ENCODE measurements at places on chromosomes 7 and 10.

DNA sequence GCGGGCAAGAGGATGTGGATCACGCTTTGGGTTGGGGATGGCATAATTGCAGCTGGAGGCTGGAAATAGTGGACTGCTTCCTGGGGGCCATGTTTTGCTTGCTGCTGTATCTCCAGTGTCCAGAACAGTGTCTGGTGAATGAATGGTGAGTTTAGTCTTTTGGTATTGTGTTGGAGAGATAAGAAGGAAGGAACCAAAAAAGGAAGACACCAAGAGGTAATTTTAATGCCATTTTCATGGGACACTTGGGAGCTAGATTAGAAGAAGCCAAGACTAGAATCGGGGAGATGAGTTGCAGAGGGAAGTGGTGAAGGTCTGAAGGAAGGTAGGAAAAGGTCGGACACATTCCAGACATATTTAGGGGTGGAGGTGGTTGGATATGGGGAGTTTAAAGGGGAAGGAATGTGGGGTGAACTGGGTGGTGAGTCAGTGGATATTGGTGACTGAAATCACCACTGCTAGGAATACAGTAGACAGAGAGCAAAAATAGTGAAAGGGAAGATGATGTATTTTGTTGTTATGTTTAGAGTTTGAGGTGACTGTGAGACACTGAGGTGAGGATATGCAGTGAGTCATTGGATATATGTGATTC, 76.7 kb downstream of the CCNY start:
- no peak for DNase-seq

- DNase-seq = no peak
These were observed 14.3 kb downstream of the UNCX start for GRCh38 chr7:1246871-1247526.

GRCh38 chr10:86688398-86688921, 20.1 kb downstream of the LDB3 start:
- DNase-seq = peak; percentile 84

DNA sequence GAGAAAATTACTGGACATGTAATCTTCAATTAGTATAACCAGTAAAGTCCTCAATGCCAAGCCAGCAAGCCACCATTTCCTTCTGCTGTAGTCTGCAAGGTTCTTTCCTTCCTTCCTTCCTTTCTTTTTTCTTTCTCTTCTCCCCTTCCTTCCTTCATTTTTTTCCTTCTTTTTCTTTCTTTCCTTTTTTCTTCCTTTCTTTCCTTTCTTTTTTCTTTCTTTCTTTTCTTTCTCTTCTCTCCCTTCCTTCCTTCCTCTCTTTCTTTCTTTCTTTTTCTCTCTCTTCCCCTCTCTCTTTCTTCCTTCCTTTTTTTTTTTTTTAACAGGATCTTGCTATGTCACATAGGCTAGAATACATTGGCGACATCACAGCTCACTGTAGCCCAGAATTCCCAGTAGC, 369.8 kb downstream of the SEMA3D start:
- no peak for DNase-seq

DNA sequence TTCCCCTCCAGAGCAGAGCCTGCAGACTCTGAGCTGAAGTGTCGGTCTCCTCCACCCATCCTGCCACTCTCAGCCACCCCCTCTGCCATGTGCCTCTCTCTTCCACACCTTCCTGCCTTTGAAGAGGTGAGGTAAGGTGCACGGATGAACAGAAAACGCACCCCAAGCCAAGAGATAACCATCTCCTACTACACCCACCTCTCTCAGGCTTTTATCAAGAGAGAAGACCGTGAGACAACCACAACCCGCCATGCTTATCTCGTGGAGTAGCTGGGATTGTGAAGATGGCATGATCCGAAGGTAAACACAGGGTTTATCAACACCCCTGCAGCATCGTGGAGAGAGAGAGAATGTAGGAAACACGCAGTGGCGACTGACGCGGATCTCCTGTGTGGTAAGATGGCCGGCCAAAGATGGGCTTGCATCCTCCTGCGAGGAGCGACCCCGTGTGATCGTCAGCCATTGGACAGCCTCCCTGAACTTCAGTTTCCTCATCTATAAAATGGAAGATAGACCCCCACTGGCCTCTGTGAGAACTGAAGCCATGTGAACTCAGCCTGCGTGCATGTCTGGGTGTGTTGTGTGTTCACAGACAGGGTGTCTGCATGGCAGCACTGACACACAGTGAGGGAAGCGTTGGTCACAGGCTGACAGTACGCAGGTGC, 219.0 kb downstream of the DIP2C start:
- no peak for DNase-seq

GRCh38 chr7:27145165-27145913, 1.9 kb upstream of the HOXA5 start:
- no peak for DNase-seq

DNA sequence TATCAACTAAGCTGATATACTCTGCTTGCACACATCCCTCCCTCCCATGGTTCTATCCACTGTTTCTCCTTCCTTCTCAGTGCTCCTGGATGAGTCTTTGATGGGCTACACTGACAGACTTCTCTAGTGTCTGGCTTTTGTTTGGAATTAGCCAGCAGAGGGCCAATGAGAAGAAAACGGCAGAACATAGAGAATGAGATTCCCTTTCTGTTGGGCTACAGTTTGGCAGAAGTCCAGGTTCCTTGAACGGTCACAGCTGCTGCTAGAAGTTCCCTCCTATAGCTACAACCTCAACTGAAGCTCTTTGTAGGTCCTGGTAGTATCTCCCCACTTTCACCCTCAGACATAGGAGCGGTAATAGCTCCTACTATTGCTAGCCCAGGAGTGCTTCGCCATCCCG, 251.1 kb upstream of the LRRN3 start:
- DNase-seq = peak; percentile 18

DNA sequence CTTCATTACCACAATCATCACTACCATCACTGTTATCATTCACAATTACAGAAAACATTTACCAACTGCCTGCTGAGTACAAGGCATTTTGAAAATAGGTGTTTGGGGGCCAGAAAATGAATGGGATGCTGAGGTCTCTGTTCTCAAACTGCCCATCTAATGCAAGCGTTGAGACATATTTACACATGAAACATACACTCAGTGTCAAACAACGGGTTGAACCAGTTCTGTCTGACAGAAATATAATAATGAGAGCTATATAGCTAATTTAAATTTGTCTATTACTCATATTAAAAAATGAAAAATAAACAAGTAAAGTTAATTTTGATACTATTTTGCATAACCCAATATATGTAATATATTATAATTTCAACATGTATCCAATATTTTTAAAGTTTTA, 303.1 kb downstream of the KCNMA1 start:
- no peak for DNase-seq

GRCh38 chr10:35216303-35216905, 89.8 kb downstream of the CREM start:
- no peak for DNase-seq

DNA sequence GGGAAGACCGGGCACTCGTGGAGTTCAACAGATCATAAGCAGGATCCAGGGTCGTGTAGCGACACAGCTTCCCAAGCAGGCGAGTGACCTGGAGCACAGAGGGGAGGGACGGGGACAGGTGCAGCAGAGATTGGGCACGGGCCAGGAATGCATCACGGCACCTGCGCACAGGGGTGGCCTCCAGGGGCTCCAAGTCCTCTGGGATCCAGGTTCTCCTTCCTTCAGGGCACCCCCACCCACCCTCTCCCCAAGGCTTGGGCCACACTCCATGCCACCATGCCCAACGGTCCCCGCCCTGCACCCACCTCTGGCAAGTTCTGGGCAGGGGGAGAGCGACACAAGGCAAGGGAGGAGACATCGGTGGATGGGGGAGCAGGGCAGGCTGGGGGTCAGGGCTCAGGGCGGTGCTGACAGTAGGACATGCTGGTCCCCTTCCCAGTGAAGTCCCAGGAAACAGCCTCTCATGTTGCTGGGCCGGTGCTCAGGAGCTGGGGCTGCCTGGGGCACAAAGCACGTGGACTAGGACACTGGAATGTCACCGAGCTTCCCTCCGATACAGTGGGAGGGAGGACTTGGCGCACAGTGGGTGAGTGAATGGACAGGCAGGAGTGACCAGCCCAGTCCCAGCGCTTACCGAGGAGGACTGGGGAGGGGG, 597.3 kb downstream of the PTPRN2 start:
- no peak for DNase-seq

- no peak for DNase-seq
These were observed 9.6 kb downstream of the PDZD8 start for GRCh38 chr10:117365612-117366011.

DNA sequence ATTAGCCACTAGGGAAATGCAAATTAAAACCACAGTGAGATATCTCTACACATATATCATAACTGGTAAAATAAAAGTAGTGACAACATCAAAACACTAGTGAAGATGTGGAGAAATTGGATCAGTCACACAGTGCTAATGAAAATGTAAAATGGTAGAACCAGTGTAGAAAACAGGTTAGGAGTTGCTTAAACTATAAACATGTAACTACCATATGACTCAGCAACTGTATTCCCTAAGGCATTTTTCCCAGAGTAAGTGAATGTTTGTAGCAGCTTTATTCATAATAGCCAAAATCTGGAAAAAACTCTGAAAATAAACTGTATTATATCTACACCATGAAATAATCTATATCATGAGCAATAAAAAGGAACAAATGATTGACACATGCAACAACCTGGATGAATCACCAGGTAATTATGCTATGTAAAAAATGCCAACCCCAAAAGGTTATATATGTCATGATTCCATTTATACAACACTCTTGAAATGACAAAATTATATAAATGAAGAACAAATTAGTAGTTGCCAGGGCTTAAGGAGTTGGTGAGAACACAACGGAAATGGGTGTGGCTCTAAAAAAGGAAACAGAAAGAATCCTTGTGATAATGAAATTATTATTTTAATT, 22.8 kb downstream of the SLC25A40 start:
- no peak for DNase-seq

DNA sequence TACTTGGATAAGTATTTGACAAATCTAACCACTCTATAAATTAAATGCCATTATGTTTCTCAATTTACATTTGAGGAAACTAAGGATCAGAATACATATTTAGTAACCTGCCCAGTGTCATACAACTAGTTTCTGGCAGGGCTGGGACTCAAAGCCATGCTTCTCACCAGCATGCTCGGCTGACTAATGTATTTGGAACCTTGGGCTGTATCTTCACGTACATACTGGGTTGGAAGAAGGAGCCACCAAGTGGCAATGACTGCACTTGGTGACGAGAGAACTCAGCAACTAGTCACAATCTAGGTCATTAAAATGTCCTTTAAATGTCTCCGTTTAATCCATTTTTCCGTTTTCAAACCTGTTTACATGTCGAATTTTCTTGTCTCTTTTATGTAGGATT, 42.9 kb downstream of the CHRM2 start:
- peak; percentile 6 for DNase-seq

DNA sequence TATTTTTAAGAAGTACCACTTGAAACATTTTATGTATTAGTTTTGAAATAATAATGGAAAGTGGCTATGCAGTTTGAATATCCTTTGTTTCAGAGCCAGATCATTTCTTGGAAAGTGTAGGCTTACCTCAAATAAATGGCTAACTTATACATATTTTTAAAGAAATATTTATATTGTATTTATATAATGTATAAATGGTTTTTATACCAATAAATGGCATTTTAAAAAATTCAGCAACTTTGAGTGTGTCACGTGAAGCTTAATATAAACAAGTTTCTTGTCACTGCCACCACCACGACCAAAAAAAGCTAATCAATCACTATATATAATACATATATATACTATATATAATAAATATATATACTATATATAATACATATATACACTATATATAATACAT, 4.8 kb downstream of the IL6 start:
- no peak for DNase-seq

- no peak for DNase-seq
These were observed 126.7 kb upstream of the CXCL12 start for GRCh38 chr10:44511601-44512000.

DNA sequence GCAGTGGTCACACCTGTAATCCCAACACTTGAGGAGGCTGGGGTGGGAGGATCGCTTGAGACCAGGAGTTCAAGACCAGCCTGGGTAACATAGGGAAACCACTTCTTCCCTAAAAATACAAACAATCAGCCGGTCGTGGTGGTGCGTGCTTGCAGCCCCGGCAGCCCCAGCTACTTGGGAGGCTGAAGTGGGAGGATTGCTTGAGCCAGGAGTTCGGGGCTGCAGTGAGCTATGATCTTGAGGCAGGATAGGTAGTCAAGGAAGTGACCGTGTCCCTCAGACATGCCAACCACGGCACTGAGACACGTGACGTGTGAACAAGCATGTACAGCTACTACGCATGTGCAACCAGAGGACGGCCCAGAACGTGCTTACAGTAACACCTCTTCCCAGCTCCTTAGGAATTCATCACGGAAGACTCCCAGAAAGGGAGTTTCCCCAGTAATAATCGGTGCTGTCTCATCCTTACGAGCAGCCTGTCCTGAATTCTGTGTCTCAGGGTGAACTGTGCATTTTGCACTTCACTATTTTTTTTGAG, 5.3 kb downstream of the GUSB start:
- no peak for DNase-seq

- DNase-seq = no peak
These were observed 14.2 kb upstream of the ACTA2 start for GRCh38 chr10:88966797-88967196.

- DNase-seq = no peak
These were observed 2.5 kb downstream of the CALHM1 start for GRCh38 chr10:103456074-103456660.

- DNase-seq = no peak
These were observed 20.3 kb upstream of the KLF6 start for GRCh38 chr10:3805201-3805790.

DNA sequence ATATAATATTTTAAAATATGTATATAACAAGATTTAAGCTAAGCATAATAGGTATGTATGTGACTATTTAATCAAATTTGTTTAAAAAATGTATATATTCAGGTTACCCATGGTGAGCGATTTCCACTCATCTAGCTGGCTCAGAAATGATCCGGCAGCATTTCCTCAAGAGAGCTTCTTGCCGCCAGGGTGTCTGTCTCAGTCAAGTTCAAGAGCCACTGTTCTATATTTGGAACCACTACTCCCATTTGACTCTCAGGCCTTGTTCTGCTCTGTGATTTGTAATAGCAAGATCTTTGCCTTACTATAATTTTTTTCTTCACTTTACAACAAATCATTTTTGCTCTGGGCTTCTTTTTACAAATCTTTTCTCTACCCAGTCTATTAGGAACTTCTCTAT, 48.7 kb upstream of the CNTNAP2 start:
- no peak for DNase-seq
